Mesenteric fat pad (tissue), 1 donor: ENCODE measurements at places on chromosomes 5 and 9. TPM values are rescaled to one million over a fixed set of nuclear protein-coding genes. Genes with fewer than 3 reads are reported as not detected.

The PCDHB15 gene
- total RNA-seq: 3.4 TPM

The SLC6A19 gene
- total RNA-seq: 0.32 TPM

The SLC34A1 gene
- not detected for total RNA-seq

The MARCHF11 gene
- total RNA-seq: not detected

The SLC36A3 gene
- total RNA-seq: not detected
